ENCODE measurements at places on chromosomes 12 and 14. TPM values are rescaled to one million over a fixed set of nuclear protein-coding genes. Genes with fewer than 3 reads are reported as not detected.
A peak's percentile ranks its signal among the peaks of the same experiment; 100 is the strongest.

GRCh38 chr12:49054524-49054923 is 6.1 kb downstream of the KMT2D start:
- peaks cover 26% of the 10 kb centered on the region for H3K4me1 ChIP-seq
- no peak overlapping the region for H3K4me3 ChIP-seq
- no peaks in the 10 kb centered on the region for H3K27me3 ChIP-seq
- peaks cover 12% of the 10 kb centered on the region for H3K36me3 ChIP-seq
- no peak overlapping the region for H3K27ac ChIP-seq

The ACAD10 gene
- 29.1 TPM for total RNA-seq

The SERPINA12 gene
- not detected for total RNA-seq

- no peak overlapping the region for H3K27ac ChIP-seq
- no peaks in the 10 kb centered on the region for H3K27me3 ChIP-seq
- H3K4me3 ChIP-seq: no peak overlapping the region
These were observed 12.5 kb downstream of the PAPOLA start for GRCh38 chr14:96514694-96515093.

The CIROP gene
- not detected for total RNA-seq

The MYO1H gene
- total RNA-seq: not detected

DNA sequence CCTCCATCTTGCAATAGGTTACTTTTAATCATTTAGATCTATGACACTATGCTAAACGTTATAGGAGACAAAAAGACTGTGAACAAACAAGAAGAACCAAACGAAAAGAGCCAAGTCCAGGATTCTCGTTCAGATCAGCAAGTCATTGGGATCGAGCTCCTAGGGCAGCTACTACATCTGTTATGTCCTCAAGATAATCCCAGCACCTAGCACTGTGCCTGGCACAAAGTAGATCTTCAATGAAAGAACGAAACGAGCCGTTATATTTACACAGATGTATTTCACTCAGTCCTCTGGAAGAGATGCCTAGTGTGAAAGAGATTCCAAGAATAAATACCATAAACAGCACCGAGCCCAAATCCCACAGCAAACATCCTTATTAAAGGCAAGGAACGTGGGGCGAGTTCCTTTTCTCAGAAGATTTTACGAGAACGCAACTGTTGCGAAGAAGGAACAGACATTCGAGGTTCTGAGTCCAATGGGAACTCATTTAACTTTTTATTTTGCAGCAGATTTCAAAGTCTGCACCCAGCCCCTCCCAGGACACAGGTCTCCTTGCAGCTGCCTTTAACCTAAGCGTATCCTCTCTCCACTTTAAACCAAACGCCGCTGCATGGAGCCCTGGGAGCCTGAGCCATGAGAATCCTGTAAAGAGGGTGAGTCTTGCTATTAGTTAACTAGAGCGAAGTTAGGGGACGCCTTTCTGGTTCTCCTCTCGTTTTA is 544 bp upstream of the TDP1 start:
- H3K27ac ChIP-seq: no peak overlapping the region
- H3K4me1 ChIP-seq: peaks cover 20% of the 10 kb centered on the region
- H3K27me3 ChIP-seq: no peaks in the 10 kb centered on the region
- H3K36me3 ChIP-seq: no peaks in the 10 kb centered on the region

- H3K27ac ChIP-seq: no peak overlapping the region
- no peaks in the 10 kb centered on the region for H3K27me3 ChIP-seq
- no peaks in the 10 kb centered on the region for H3K36me3 ChIP-seq
- peaks cover 30% of the 10 kb centered on the region for H3K4me1 ChIP-seq
- no peak overlapping the region for H3K4me3 ChIP-seq
- no peak for DNase-seq
These were observed 8.8 kb upstream of the TRPV4 start for GRCh38 chr12:109842021-109842420.

- peak overlapping the region; percentile 87 for H3K4me3 ChIP-seq
- H3K27ac ChIP-seq: peak overlapping the region; percentile 74
- peaks cover 20% of the 10 kb centered on the region for H3K4me1 ChIP-seq
- H3K36me3 ChIP-seq: no peaks in the 10 kb centered on the region
These were observed 4.9 kb downstream of the AMN start for GRCh38 chr14:102927346-102927877.

- H3K36me3 ChIP-seq: no peaks in the 10 kb centered on the region
- H3K27me3 ChIP-seq: no peaks in the 10 kb centered on the region
- no peak overlapping the region for H3K4me3 ChIP-seq
- no peaks in the 10 kb centered on the region for H3K4me1 ChIP-seq
- no peak overlapping the region for H3K27ac ChIP-seq
These were observed 3.6 kb downstream of the AKAP6 start for GRCh38 chr14:32332415-32333316.

The INHBC gene
- not detected for total RNA-seq

Measured in PC-9 (cell line).